ENCODE measurements at places on chromosomes 16 and 17.

- DNase-seq: no peak
These were observed 14.6 kb downstream of the PCTP start for GRCh38 chr17:55765472-55765871.

DNA sequence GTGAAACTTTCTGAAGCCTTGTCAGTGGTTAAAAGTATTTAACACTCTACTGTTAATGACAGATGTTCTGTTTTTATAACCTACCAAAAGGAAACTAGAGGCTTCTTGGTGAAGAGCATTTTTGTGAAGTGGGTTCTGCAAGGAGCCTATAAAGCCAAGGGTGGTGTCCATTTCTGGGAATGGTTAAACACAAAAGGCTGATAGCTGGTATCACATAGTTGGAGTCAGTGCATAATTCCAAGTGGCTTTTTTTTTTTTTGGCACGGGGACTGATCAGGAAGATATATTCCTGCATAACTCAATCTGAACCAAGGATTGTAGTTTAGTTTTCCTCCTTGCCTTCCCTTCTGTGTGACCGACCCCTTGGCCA, 27.6 kb upstream of the KPNB1 start:
- no peak for DNase-seq

DNA sequence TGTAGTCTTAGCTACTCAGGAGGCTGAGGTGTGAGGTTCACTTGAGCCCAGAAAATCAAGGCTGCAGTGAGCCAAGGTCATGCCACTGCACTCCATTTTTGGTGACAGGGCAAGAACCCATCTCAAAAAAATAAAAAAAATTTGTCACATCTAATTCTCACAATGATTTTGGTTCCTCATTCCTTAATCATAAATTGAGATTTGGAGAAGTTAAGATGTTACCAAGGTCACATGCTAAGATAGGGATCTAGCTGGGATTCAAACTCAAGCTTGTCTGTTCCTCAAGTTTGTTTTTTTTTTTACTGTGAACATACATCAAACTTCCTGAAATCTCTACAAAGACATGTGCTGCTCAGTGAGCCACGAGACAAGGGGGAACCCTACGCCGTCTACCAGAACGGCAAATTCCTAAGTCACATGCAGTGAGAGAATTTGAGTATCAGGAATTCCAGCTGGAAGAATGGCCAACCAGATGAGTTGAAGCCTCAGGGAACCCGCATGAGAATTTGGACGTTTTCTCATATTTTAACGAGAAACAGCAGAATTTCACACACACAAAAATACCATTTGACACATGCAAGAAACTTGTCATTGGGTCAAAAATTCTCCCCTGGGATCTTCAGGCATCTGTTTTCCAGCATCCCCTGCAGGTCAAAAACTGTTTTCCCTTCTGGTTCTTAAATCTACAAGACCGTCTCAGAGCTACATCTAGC, 414.1 kb upstream of the GOT2 start:
- DNase-seq: no peak

DNA sequence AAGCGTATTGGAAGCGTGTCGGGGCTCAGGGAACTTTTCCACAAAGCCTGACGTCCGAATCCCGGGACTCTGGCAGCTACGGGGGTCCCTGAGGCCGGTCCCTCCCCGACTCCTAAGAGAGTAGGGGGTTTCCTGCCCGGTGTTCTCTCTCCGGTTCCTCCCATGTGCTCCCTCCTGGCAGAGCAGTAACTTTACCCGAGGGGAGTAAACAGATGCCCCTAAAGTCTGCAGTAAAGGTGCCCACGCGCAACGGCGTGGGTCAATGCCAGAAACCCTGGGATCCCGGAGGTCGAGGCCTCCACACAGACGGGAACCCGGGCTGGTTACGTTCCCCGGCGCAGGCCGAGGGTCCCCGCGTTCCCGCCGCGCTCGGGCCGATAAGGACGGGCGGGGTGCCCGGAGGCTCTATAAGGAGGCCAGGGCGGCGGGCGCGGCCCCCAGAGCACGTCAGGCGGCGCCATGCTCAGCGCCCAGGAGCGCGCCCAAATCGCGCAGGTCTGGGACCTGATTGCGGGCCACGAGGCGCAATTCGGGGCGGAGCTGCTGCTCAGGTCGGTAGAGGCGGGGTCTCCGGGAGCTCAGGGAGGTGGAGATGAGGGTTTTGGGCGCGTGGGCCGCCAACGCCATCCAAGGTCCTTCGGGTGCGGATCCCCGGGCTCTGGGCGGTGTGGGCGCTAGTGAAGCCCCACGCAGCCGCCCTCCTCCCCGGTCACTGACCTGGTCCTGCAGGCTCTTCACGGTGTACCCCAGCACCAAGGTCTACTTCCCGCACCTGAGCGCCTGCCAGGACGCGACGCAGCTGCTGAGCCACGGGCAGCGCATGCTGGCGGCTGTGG, at the start of gene HBM:
HBM (plus strand) TSS at position 440 of the 836 bp plus-strand sequence; CDS start at position 460, 20 bp downstream.
- DNase-seq: no peak

GRCh38 chr17:19497624-19498023, 36.0 kb upstream of the SLC47A1 start:
- no peak for DNase-seq

DNA sequence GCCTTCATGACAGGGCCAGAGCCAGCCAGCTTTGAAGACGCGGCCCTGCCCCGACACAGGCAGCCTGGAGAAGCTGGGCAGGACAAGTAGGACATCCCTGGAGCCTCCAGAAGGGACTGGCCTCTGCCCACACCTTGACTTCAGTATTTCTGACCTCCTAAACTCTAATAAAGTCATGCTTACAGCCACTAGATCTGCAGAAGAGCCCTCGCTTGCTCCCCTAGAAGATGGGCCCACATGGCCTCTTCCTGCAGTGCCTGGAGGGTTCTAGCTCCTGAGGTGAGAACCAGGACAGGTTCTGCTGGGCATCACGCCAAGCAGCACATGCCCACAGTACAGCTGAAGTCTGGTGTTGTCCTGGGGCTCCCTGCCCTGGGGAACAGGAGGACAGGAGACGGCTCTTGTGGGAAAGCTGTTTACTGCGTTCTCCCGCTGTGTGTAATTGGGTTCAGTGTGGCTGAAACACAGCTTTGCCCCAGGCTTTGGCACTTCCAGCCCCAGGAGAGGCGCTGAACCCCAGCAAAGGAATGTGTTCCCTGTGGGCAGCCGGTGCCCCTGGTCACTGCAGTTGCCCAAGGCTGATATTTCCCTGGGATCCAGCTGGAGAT, 2.6 kb downstream of the APRT start:
- DNase-seq: no peak

GRCh38 chr17:6160232-6160555, 90.0 kb downstream of the WSCD1 start:
- DNase-seq: no peak

DNA sequence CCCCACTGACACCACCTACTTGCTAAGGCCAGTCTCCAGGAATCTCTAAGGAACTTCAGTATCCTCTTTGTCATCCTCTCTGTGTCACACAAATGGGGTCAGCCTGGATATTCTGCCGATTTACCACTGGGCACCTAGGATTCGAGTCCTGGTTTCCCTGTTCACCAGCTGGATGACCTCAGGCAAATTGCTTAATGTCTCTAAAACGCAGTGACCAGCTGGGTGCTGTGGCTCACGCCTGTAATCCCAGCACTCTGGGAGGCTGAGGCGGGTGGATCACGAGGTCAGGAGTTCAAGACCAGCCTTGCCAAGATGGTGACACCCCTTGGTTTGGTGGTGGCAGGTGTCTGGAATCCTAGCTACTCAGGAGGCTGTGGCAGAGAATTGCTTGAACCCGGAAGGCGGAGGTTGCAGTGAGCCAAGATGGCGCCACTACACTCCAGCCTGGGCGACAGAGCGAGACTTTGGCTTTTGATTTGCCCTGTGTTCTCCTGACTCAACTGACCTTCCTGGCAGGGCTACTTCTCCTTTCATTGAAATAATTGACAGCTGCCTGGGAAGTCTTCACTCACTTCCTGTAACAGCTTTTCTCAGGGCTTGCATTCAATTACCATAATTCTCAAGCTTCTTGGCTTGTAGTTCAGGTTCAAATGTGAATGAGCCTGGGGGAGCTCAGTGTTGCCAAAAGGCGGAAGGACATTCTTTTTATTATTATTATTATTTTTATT, 15.4 kb downstream of the SYCE1L start:
- no peak for DNase-seq

All from stimulated activated naive CD4-positive, alpha-beta T cell (primary cell).